Breast epithelium (tissue), 4 donors: ENCODE measurements at places on chromosomes 5 and 9. TPM values are rescaled to one million over a fixed set of nuclear protein-coding genes. Genes with fewer than 3 reads are reported as not detected.
A peak's percentile ranks its signal among the peaks of the same experiment; 100 is the strongest.

GRCh38 chr5:58188262-58188651, 271.6 kb downstream of the PLK2 start:
- DNase-seq, result no peak

DNA sequence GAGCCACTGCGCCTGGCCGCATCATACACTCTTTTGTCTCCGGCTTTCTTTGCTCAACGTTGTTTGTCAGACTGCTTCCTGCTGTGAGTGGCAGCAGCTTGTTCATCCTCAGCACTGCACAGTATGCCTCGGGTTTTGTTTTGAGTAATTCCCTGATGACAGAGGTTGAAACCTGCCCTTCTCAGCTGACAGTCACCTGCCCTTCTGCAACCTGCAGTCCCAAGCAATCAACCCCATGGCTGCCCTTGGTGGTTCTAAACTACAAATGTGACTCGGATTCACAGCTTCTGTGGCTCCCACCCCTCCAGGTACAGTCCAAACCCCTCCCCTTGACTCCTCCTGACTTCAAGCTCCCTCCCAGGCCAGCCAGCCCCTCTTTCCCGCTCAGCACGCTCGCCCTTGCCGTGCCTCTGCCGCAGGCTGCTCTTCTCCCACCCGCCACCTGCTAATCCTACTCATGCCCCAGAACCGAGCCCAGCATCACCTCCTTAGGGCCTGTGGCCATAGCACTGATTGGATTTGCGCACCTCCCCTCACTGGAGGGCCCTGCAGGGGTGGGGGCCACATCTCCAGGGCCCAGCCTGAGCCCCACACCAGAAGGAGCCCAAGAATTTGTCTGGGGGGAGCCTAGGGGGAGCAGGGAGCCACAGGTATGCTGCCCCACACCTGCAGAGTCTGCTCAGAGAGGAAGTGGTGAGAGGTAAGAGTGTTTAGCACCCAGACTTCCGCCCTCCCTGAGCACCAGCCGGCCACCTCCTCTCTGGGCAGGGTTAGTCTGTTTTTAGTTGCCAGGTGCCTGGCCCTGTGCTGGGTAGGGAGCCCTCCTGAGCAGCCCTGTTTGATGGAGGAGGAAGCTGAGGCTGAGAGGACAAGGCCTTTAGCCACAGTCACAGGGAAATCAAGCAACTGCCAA, 10.1 kb downstream of the EEIG1 start:
- DNase-seq, result no peak

GRCh38 chr9:18452276-18452675, 21.7 kb upstream of the ADAMTSL1 start:
- DNase-seq, result no peak

DNA sequence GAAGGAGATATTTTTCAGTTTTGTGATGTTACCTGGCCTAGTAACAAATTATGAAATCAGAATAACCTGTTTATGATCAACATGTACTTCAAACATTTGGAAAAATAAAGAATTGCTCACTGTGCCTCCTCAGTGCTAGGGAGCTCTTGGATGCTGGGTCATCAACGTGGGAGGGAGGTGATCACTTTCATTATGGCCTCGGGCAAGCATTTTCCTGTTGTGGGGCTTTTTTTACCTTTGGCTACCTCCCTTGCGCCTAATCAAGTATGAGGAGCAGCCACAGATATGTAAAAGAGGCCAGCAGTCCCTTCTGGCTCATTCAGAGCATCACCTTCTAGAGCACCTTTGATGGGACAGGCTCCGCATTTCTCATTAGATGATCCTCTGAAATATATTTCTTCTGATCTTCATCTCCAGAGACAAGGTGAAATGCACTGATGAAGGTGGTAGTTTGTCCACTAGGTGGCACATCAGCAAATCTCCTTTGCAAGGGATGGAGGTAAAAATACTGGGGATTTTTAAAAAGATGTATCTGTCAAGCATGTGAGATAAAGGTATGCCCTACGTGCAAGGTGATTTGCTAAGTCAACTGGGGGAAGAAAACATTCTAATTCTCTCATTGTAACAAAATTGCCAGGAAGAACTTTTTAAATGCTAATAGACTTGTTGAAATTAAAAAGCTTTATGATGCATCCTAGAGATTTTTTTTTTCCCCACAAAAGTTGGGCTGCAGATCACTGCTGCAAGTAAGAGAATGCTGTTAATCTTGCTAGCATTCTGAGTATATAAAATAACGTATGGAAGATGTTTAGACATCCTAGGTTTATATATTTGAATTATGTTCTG, 218.2 kb downstream of the MAST4 start:
- DNase-seq, result no peak

- DNase-seq, result no peak
Measured at GRCh38 chr5:7926720-7927119, 57.8 kb downstream of the MTRR start.

GRCh38 chr5:62138607-62139006, 167.4 kb upstream of the KIF2A start:
- no peak for DNase-seq

GRCh38 chr9:110143485-110143884, 64.5 kb downstream of the C9orf152 start:
- DNase-seq, result no peak

DNA sequence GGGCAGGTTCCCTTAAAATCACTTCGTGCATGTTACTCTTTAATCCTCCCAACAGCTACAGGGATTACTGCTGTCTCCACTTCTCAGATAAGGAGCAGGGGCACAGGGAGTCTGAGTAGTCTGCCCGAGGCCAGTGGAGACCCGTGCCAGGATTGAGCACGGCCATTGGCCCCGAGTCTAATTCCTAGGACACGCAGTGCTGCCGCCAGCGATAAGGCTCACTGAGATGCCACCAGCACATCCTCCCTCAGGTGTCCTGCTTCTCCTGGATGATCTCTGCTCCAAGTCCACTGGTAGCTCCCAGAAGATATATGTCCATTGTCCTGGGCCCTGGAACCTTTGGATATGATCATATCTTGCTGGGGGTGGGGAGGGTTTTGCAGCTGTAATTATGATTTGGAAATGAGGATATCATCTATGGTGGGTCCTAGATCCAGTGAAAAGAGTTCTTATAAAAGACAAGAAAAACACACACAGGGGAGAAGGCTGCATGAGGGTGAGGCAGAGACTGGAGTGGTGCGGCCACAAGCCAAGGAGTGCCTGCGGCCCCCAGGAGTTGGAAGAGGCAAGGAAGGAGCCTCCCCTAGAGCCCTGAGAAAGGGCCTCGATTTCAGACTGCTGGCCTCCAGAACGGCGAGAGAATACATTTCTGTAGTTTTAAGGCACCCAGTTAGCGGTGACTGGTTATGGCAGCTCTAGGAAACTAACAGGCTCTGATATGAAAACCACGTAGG, 19.4 kb upstream of the MED10 start:
- no peak for DNase-seq

GRCh38 chr5:1901983-1902382, 19.3 kb upstream of the IRX4 start:
- no peak for DNase-seq

DNA sequence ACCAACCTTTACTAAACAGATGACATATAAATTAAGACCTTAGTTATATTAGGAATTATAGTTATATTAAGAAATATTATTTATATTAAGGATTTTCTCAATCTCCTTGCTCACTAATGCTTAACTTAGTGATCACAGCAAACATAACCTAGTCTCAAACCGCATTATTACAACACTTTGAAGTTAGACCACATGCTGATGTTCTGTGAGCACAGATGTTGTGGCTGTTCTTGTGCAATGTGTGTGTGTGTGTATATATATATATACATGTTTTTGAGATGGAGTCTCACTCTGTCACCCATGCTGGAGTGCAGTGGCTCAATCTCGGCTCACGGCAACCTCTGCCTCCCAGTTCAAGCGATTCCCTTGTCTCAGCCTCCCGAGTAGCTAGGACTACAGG, 20.5 kb downstream of the ELP1 start:
- no peak for DNase-seq

DNA sequence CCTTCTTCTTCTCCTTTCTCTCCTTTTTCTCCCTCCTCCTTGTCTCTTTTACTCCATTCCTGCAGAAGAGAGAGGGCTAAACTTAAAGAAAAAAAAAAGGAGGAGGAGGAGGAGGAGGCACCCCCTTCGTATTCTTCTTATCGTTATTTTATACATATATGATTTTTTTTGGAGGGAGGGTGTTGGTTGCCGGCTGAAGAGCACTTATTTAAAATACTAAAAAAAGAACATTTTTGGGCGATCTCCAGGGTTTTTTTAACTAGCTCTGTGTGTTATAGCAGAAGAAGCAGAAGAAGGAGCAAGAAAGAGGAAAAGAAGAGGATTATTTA, 381 bp downstream of the NR2F1 start:
- no peak for DNase-seq

- no peak for DNase-seq
Measured at GRCh38 chr9:82930116-82930515, 132.8 kb downstream of the RASEF start.

DNA sequence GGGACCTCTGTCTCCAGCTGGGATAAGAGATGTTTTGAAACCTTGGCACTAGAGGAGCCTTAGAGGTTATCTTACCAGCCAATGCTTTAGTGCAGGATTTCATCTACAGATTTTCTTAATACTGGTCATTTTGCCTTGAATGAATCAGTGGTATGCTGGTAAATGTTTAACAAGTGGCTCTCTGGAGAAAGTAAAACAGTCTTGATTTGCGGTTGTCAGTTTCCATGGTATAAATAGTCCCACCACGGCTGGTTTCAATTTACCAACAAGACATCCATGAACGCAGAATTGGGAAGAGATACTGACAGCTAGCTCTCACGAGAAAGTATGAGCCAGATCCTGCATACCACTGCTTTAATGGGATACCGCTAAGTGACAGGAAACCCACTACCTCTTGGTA, 56.7 kb upstream of the CXCL14 start:
- no peak for DNase-seq

DNA sequence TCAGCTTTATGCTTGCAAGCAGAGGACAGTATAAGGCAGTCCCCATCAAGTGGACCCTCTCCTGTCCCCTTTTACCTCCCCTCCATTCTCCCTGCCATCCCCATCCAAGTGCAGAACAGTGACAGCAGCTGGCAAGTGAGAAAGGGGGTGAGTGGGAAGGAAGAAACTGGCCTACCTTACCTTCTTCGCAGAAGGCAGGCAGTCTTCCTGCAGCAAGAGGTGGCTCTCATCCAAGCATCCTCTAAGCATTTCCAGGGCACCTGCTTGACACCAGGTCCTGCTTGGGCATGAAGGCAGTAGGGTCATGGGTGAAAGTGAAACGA, 77.3 kb upstream of the SH3PXD2B start:
- DNase-seq, result no peak

- no peak for DNase-seq
Measured at GRCh38 chr9:86202338-86202882, 57.0 kb downstream of the C9orf153 start.

- DNase-seq, result no peak
Measured at GRCh38 chr9:124506433-124506832, 766 bp downstream of the NR5A1 start.

DNA sequence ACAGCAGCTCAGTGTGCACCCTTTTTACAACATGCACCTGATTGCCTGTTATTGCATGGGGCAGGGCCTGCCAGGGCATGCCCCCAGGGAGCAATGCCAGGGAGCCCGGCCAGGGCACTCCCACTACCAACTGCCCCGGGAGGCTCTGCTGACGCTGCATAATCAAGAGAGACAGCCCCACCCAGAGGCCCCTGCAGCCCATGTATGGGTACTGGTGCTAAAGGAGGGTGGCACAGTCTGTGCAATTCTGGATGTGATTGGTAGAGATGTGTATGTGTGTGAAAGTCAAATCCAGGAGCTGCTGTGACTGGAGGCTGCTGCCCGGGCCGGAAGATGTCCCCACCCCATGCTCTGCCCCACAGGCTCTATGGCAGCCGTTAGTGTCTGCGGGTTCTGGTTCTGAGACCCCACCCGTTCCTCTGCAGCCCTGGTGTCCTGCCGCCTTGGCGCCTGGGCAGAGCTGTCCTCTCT, 3.9 kb upstream of the NEURL1B start:
- DNase-seq, result peak; percentile 44

- DNase-seq, result peak; percentile 73
Measured at GRCh38 chr5:151239237-151239861, 13.6 kb upstream of the GM2A start.

GRCh38 chr5:140041492-140042392, 1.4 kb downstream of the NRG2 start:
- DNase-seq, result peak; percentile 46

- DNase-seq, result no peak
Measured at GRCh38 chr9:126505697-126506346, 107.9 kb upstream of the LMX1B start.

- DNase-seq, result no peak
Measured at GRCh38 chr9:117074784-117075520, 339.9 kb downstream of the ASTN2 start.

DNA sequence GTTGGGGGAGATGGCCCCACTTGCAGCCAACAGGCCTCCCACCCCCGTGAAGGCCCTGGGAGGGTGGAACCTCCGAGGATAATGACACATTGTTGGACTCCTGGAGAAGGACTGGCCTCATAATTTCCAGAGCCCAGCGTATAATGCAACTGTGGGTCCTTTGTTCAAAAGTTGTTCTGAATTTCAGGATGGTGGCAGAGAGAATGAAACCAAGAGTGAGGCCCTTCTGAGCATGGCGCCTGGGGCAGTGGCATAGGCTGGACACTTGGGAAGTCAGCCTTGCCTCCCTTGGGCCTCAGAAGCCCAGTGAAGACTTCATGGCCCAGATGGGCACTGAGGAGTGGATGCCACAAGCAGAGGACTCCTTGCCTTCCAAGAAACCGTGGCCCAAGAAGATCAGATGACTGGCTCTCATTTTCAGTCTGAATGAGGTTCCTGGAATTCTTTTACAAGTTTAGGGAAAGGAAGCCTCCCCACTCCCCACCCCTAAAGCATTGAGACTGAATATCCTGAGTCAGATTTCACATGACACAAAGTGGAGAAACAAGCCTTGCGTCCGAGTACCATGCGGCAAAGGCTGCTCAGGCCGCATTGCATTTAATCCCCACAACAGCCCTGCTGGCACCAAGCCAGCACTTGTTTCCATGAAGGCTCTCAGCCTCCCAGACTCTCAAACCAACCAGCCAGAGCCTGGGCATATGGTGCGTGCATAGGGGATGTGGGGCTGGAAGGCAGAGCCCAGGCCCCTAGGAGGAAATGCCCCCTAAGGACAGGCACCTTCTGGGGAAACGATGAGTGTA, 96.7 kb upstream of the SMIM23 start:
- no peak for DNase-seq

CCL27 gene
- not detected for total RNA-seq

FCN2 gene
- 1.8 TPM for total RNA-seq

LMX1B gene
- total RNA-seq, result 20.3 TPM

FOXD4L3 gene
- 0.15 TPM for total RNA-seq

TAL2 gene
- not detected for total RNA-seq

CTXN3 gene
- total RNA-seq, result not detected

SPATA31E1 gene
- not detected for total RNA-seq

NR2F1 gene
- total RNA-seq, result 59.1 TPM

ENTPD2 gene
- 6.7 TPM for total RNA-seq

DIPK1B gene
- 4.8 TPM for total RNA-seq

LEAP2 gene
- 4.1 TPM for total RNA-seq
